HCT116 (cell line): ENCODE measurements at places on chromosomes 7 and 10. TPM values are rescaled to one million over a fixed set of nuclear protein-coding genes. Genes with fewer than 3 reads are reported as not detected.
A peak's percentile ranks its signal among the peaks of the same experiment; 100 is the strongest.

GRCh38 chr7:133376514-133376913, 123.6 kb downstream of the EXOC4 start:
- no peak overlapping the region for H3K27ac ChIP-seq
- DNase-seq: no peak
- H3K4me3 ChIP-seq: no peak overlapping the region
- no peaks in the 10 kb centered on the region for H3K36me3 ChIP-seq
- H3K4me1 ChIP-seq: no peaks in the 10 kb centered on the region
- H3K27me3 ChIP-seq: no peaks in the 10 kb centered on the region

DNA sequence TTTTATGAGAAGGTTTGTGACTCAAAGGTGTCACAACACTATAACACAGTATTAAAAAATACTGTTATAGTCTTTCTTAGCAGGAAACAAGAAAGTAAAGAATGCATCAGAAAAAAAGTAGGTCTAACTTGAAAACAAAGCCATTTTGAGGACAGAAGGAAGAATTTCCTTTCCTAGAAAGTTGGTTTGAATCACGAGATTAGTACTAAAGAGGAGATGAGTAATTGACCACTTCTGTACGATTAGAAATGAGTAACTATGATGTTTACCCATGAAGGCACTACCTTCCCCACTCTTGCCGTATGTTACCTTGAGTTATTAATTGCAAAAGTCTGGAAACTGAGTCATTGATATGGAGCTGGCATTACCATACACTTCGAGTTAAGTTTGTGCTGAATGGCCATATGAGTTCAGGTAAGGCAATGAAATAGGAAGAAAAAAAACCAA, 65.2 kb downstream of the FAM185A start:
- H3K36me3 ChIP-seq: no peaks in the 10 kb centered on the region
- no peak for DNase-seq
- no peaks in the 10 kb centered on the region for H3K27me3 ChIP-seq

GRCh38 chr7:150903606-150904005, 51.3 kb downstream of the AOC1 start:
- H3K27ac ChIP-seq: no peak overlapping the region
- peaks cover 5% of the 10 kb centered on the region; the same call in 1 of the 2 replicates for H3K4me1 ChIP-seq
- no peak for DNase-seq
- no peaks in the 10 kb centered on the region for H3K36me3 ChIP-seq
- no peaks in the 10 kb centered on the region for H3K27me3 ChIP-seq
- H3K4me3 ChIP-seq: no peak overlapping the region

- no peaks in the 10 kb centered on the region for H3K36me3 ChIP-seq
- H3K27ac ChIP-seq: no peak overlapping the region
- no peak overlapping the region for H3K4me3 ChIP-seq
- no peak for DNase-seq
Measured at GRCh38 chr7:42991913-42992591, 59.9 kb downstream of the MRPL32 start.

DNA sequence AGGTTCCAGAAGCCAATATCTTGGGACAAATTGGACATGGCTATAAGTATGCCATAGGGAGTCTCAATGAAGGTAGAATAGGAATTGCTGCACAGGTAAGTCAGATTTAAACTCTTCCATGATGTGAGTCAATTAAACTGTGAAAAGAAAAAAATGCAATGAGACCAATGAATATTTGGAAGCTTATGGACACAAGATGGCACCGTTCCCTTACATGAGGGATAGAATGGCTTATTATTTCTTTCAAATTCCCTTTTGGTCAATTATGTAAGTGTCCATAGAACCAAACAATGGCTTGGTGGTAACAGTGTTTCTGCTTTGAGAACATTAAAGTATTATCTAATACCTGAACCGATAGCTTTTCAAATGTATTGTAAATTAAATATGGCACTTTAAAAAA, 35.6 kb downstream of the ACADSB start:
- DNase-seq: peak; percentile 29
- no peak overlapping the region for H3K27ac ChIP-seq
- H3K4me3 ChIP-seq: no peak overlapping the region

DNA sequence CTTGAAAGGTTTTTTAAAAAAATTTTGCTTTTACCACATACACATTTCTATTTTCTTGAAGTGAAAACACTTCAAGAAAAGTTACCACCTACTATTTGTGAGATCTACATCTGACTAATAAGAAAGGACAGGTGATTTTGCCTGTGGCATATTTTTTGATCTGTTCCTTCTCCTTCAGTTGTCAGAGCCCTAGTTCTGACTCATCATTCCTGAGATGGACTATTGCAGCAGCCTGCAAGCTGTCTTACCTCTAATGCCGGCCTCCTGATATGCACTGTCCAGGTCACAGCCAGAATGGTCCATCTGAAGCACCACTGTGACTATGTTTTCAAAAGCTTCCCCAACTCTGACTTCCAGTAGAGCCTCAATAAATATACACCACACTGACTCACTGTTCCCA, 28.2 kb upstream of the ANK3 start:
- H3K4me3 ChIP-seq: no peak overlapping the region
- H3K36me3 ChIP-seq: no peaks in the 10 kb centered on the region
- DNase-seq: no peak
- peaks cover 20% of the 10 kb centered on the region for H3K4me1 ChIP-seq
- H3K27me3 ChIP-seq: no peaks in the 10 kb centered on the region
- no peak overlapping the region for H3K27ac ChIP-seq

- no peaks in the 10 kb centered on the region for H3K27me3 ChIP-seq
- no peaks in the 10 kb centered on the region for H3K36me3 ChIP-seq
- H3K27ac ChIP-seq: no peak overlapping the region
- H3K4me1 ChIP-seq: peaks cover 2% of the 10 kb centered on the region
- DNase-seq: no peak
Measured at GRCh38 chr7:99693427-99694200, 13.8 kb upstream of the CYP3A5 start.

DNA sequence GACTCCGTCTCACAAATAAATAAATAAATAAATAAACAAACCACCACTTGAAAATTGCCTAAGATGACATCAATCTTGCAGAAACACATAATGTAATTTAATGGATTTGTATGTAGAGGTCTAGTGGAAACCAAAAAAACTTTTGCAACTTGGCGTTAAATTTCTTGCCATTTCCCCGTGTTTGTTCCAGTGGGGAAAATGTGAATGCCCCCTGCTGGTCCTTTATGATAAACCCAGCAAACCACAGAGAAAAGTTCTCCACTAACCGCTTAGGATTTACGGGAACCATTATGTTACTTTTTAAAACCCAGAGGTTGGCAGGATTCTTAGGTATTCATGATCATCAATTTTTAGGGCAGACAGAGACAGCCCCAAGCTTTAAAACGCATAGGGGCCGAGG, 32.5 kb downstream of the LAMB4 start:
- peak; percentile 19 for DNase-seq
- H3K27ac ChIP-seq: no peak overlapping the region
- H3K36me3 ChIP-seq: no peaks in the 10 kb centered on the region
- H3K27me3 ChIP-seq: no peaks in the 10 kb centered on the region
- no peak overlapping the region for H3K4me3 ChIP-seq

DNA sequence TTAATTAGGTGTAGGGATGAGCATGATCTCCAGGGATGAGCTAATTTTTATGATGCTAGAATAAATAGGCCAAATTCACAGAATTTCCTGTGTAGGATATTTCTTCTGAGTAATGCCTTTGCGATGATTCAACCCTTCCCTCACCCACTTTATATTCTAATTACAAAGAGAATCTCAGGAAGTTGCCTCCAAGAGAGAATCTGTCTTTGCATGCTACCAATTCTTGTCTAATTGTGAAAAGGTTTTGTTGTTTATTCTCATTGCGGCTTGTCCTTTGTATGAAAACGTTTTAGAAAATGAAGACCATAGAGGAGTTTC, 6.3 kb downstream of the C7orf57 start:
- H3K36me3 ChIP-seq: no peaks in the 10 kb centered on the region
- no peaks in the 10 kb centered on the region for H3K27me3 ChIP-seq
- no peak overlapping the region for H3K27ac ChIP-seq
- no peaks in the 10 kb centered on the region for H3K4me1 ChIP-seq
- no peak for DNase-seq

DNA sequence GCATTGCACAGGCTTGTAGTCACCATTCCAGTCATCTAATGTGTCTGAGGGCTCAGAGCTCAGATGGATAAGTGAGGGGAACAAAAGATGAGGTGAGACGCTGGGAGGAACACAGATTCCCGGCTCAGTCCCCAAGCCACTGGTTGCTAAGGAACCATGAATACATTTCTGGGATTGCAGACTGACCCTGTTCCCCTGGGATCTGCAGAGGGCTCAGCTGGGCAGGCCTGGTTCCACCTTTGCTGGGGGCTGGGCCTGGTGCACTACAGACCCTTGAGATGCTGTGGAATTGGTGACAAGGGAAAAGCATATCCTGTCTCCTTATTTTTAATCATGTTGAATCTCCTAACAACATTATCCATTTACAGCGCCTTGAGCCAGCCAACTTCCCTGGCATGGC, 19.2 kb downstream of the ELFN1 start:
- DNase-seq: no peak
- H3K4me1 ChIP-seq: no peaks in the 10 kb centered on the region
- no peaks in the 10 kb centered on the region for H3K36me3 ChIP-seq
- no peak overlapping the region for H3K4me3 ChIP-seq

DNA sequence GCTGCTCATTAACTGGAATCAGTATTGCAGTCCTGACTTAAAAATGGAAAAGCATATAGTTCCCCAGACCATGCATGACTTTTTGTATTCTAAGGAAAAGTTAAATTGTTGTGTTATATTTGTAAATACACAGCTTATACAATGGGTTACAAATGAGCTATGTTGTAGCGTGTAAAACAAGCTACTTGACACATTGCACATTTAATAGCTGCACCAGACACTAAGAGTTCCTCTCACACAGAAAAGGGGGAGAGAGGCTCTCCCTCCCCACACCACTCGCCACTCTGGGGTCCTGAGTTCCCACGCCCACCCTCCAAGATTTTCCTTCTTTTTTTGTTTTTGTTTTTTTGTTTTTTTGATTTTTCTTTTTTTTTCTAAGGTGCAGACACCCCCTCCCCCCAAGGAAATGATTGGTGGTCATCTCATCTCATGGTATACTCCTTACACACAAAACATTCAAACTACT, 6.3 kb downstream of the KLF6 start:
- 0 out of 2 replicates have a peak overlapping the region, but pooled peaks have one; percentile 0 for H3K27ac ChIP-seq
- peaks cover 89% of the 10 kb centered on the region for H3K4me1 ChIP-seq
- H3K36me3 ChIP-seq: peaks cover 53% of the 10 kb centered on the region
- no peak overlapping the region for H3K4me3 ChIP-seq

GRCh38 chr7:85095366-85095765, 91.5 kb downstream of the SEMA3D start:
- no peak overlapping the region for H3K4me3 ChIP-seq
- H3K4me1 ChIP-seq: no peaks in the 10 kb centered on the region
- no peak for DNase-seq

DNA sequence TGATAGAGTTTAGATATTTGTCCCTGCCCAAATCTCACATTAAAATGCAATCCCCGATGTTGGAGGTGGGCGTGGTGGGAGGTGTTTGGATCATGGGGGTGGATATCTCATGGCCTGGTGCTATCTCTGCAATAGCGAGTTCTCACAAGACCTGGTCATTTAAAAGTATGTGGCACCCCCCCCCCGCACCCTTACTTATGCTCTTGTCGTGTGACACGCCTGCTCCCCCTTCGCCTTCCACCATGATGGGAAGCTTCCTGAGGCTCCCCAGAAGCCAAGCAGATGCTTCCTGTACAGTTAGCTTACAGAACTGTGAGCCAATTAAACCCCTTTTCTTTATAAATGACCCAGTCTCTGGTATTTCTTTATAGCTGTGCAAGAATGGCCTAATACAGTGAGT, 118.8 kb downstream of the SORBS1 start:
- H3K27ac ChIP-seq: no peak overlapping the region
- no peak for DNase-seq
- no peaks in the 10 kb centered on the region for H3K27me3 ChIP-seq
- H3K4me3 ChIP-seq: no peak overlapping the region
- H3K36me3 ChIP-seq: no peaks in the 10 kb centered on the region

DNA sequence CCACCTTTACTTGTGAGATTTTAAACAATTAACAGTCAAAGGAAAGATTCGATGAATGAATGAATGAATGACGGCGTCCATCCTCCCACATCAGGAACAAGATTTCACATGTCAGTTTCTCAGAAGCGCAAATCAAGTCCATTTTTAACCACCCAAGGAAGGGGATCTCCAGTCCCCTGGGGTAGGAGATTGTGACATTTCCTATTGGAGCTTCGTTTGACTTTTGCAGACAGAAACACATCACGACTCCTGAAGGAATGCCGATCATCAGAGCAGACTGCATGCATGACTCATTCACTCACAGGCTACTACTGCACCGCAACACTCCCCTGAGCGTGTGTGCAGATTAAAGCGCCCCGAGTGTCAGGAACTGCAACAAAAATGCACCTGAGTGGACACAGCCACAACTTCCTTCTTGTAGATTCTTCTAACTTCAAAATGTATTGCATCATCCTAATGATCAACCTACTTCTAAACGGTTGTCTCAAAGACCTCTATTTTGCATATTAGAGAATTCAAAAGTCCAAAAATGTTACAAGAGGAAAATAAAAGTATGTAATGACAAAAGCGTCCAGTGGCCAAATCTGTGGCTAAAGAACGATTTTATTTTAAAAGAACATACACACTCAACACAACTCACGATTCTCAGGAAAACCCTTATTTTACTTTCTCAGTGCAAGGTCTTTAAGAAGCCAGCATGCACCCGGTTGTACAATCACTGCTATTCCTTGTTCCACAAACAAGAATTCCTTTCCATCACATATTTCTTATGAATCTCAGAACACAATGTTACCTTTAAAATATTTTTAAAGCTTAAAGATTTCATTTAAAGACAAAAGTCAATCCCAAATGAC, 172.6 kb downstream of the FAM107B start:
- no peak overlapping the region for H3K27ac ChIP-seq
- no peaks in the 10 kb centered on the region for H3K27me3 ChIP-seq

- no peak overlapping the region for H3K4me3 ChIP-seq
- no peaks in the 10 kb centered on the region for H3K4me1 ChIP-seq
- H3K27me3 ChIP-seq: no peaks in the 10 kb centered on the region
- H3K36me3 ChIP-seq: no peaks in the 10 kb centered on the region
- H3K27ac ChIP-seq: no peak overlapping the region
Measured at GRCh38 chr7:32073533-32073932, 3.3 kb upstream of the PDE1C start.

- H3K27me3 ChIP-seq: no peaks in the 10 kb centered on the region
- H3K27ac ChIP-seq: no peak overlapping the region
- DNase-seq: no peak
- H3K4me3 ChIP-seq: no peak overlapping the region
- H3K36me3 ChIP-seq: no peaks in the 10 kb centered on the region
Measured at GRCh38 chr10:17841050-17841449, 31.9 kb downstream of the MRC1 start.

SPDYE8 gene
- total RNA-seq: not detected

CALML5 gene
- not detected for total RNA-seq

RARRES2 gene
- total RNA-seq: 2.1 TPM

TDRD1 gene
- total RNA-seq: not detected

ZFYVE27 gene
- total RNA-seq: 28.4 TPM

WDR91 gene
- total RNA-seq: 10.1 TPM

PPP2R2D gene
- total RNA-seq: 18.1 TPM

SRRT gene
- total RNA-seq: 252 TPM

PAPOLB gene
- 0.20 TPM for total RNA-seq

NME8 gene
- total RNA-seq: not detected

HABP2 gene
- total RNA-seq: 0.20 TPM
